ENCODE measurements at places on chromosomes 7 and 10.

- no peak for DNase-seq
Observed at GRCh38 chr10:77195101-77195500, 442.5 kb downstream of the KCNMA1 start.

GRCh38 chr7:103622274-103622673, 176.3 kb upstream of the SLC26A5 start:
- no peak for DNase-seq

GRCh38 chr7:81715984-81716588, 53.8 kb downstream of the HGF start:
- no peak for DNase-seq

DNA sequence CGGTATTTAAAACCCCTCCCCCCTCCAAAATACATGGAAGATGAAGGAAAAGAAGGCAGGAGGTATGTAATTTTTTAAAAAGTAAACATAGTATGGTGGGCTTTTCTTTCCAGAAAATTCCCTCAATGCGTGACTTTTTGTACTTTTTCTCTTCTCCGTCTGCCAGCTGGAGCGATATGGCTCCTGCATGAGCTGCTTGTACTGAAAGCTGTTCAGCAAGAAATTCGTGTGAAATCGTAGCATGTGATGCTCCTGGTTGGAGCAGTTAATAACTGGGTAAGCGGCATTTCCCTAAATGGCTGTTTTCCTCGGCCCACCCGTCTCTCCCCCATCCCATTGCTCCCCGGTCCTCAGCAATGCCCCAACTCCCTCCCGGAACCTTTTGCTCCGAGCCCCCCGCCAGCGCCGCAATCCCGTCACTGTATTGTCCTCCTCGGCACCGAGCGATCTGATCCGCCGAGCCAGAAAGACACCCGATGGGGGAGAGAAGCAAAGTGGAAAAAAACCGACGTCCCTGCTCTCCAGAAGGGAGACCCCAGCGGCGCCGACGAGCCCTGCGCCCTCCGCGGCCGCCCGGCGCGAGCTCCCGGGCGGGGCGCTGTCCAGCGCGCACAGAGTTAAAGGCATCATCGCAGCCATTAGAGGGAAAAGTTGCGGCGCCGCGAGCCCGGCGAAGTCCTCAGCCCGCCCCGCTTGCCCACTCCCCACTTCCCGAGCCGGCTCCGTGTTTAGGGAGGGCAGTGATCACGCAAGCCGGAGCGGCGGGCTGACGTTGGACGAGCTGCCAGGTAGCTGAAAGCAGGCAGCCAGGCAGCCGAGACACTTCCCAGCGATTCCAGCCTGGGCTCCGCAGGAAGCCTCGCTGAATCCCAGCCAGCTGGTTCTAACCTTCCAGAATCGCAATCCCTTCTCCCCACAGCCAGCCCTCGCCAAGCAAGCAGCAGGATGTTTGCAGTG, at the start of gene VSTM2A:
Gene VSTM2A, plus strand, starts transcription at position 707 of the 957 bp plus-strand sequence. CDS start 356 bp downstream, outside the sequence.
- DNase-seq, result no peak

DNA sequence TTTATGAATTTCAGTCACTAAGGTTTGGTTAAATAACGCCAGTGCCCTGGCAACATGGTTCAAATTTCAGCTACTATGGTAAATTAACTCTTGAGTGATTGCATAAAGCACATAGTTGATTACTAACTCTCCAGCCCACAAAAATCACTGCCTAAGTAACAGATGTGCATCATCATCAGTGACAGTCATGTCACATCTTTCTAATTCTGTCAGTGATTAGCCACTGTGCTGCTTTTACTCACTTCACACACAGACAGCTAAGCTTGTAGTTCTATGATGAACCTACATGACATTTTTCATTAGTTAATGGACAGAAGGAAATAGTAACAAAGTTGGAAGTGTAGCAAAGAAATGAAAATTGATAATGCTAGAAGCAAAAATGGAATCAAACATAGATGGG, 108.9 kb downstream of the DNAH11 start:
- no peak for DNase-seq

- DNase-seq, result peak; percentile 24
Observed at GRCh38 chr7:24573554-24574338, 494 bp downstream of the PALS2 start.

DNA sequence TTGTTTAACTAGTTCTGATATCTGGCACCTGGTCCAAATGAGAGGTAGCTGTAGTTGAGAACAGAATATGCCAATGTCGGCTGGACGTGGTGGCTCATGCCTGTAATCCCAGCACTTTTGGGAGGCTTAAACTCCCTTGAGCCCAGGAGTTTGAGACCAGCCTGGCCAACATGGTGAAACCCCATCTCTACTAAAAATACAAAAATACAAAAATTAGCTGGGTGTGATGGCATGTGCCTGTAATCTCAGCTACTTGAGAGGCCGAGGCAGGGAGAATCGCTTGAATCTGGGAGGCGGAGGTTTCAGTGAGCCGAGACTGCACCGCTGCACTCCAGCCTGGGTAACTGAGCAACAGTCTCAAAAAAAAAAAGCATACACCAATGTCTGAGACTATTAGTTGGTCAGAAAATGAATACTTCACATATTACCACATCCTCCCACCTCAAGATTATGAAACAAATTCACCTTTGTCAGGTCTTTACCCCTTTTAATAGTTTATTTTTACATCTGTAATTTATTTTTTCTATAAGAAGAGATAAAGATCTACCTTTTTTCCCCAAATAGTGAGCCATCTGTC, 38.8 kb downstream of the EPC1 start:
- DNase-seq, result no peak

DNA sequence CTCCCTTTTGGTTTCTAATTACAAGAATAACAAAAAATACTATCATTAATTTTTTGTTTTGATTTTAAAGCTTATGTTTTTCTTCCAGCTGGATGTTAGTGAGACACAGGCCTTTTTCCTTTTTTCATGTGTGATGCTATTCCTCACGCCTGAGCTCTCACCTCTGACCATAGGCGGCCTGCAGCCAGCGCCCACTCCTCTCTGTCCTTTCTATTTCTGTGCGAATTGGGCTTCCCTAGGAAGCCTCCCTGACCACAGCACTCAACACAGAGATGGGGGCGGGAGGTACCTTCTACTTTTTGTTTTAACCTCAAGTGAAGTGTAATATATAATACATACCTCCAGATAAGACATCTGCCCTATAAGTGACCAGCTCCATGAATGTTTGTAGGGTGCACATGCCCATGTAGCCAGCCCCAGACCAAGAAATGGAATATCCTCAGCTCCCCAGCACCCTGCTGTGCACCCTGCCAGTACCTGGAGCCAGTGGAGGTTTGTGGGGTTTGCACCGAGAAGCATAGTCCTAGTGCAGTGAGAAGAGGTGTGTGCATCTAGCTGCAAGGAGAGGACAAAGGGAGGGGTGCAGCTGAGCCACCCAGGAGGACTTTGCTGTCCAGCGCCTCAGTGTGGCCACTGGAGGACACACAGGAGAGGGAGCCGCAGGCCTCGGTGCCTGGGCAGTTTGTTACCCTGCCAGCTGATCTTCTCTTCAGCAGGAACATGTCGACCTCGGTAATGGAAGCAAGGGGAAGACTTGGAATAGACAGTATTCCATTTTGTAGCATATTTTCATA, 38.5 kb downstream of the BNIP3 start:
- DNase-seq, result no peak

GRCh38 chr7:24619978-24620377, 46.7 kb downstream of the PALS2 start:
- DNase-seq, result no peak

DNA sequence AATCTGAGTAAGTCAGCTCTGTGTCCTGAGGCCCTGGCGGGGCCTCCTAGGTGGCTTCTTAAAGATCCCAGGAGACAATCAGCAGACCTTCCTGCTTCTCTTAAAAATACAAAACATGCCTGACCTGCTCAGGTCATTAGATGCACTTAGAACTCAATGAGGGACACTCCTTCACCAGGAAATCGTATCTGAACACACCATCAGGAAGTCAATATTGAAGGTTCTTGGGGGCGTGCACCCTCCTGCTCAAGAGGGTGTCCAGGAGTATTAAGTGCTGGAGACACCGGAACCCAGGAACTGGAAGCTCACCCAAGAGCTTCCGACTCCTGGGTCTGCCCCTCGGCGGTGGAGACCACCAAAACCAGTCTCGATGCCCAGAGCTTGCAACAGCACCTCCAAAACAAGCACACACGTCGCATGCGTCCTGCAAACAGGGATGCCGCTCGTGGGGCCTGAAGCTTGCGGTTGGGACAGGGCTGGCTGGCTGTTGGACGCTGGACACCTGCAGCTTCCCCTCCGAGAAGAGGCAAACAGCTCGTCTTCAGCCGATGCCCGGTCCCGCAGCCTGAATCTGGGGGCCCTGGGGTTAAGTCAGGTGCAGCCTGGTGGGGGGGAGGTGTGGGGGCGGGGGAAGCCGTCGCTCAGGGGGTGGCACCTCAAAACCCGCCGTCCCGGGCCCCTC, 803 bp downstream of the RAPGEF5 start:
- no peak for DNase-seq

DNA sequence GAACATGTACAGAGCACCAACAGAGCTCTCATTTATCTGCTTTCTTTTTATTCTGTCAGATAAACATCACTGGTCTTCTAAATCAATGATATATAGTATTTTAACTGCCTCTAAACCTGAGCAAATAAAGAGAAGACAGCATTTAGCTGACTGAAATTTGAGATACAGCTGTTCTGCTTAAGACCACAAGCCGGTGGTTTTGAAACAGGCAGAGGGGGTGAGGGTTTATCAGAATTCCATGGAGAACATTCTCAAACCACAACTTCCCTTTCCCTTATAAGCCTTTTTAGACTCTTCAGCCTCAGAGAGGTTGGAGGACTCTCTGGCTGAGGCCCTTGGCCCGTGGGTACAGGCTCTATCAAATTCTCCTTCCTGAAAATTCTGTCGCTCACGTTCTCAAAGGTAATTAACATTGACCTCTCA, 87.4 kb upstream of the RSU1 start:
- DNase-seq, result no peak

DNA sequence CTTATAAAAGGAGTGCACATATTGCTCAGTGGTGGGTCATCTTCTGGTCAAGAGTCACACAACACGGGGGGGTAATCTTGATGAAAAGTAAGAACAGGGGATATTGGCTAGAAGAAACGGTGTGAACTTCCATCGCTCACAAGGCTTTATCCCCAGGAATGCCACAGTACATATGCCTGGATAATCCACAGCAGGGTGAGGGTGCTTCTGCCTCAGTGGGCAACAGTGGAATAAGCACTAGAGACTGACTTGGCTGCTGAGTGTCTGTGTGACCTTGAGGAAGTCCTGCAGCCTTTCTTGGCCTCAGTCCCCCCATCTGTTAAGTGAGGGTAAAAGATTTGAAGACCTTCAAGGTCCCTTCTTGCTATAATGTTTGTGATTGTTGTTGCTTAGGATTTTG, 44.9 kb upstream of the SHH start:
- DNase-seq, result no peak

DNA sequence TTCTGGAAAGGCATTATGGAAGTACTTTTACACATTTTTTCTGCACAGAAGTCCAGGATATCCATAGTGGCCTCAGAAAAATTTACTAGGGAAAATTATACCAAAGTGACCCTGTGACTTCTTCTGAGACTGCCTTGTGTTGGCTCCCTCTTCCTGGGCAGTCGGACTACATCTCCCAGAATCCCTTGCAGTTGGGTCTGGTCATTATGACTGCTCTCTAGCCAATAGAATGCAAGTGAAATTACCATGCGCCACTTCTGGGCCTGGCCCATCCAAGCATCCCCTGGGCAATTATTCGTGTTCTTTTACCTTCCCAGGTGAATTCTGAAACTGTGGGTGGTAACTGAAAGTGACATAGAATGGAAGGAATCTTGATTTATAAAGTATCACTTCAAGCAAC, 430.9 kb downstream of the ACTR3B start:
- no peak for DNase-seq

DNA sequence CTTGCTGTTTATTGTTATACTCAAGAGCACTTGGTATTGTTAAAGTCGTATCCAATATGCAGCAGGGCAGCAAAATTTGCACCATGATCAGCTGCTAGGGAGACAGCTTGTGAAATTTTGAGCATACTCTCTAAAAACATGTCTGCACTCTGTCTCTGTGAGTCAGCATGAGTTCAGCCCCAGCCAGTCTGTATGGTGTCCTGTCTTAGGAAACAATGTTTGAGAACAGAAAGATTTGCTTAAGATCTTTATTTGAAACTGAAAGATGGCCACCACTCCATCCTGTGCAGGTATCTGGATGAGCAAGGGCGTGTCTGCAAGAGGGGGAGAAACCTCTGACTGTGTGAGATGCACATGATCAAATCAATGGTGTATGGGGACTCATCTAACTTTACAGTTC, 97.1 kb downstream of the GNAI1 start:
- no peak for DNase-seq

DNA sequence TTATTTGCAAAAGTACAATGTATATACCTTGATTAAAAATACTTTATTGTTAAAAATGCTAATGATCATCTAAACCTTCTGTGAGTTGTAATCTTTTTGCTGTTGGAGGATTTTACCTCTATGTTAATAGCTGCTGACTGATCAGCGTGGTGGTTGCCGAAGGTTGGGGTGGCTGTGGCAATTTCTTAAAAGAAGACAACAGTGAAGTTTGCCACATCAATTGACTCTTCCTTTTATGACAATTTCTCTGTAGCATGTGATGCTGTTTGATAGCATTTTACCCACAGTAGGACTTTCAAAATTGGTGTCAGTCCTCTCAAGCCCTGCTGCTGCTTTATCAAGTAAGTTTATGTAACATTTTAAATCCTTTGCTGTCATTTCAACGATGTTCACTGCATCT, 16.9 kb upstream of the ENTPD1 start:
- no peak for DNase-seq

DNA sequence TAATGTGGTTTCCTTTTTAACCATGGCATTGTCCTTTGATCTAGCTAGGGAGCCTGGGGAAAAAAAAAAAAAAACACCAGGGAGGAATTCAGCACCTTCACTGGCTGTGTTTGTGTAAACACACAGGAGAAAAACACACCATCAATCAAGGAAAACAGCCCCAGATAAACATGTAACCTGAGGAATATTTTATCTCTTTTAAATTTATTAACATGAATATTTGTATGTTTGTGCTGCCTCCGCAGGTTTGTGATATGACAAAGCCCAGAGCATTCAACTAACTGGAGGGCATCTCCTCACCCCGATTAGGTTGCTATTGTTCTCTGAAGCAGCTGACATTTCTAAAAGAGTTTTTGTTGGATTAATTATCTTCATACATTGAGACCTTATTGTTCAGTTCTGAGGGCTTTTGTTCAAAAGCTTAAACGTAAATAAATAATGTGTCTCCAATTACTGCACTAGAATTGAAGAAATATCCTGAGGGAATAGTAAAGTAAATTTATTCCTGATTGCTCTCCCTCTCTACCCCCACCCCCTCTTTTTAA, 89.4 kb upstream of the SEMA3E start:
- no peak for DNase-seq

DNA sequence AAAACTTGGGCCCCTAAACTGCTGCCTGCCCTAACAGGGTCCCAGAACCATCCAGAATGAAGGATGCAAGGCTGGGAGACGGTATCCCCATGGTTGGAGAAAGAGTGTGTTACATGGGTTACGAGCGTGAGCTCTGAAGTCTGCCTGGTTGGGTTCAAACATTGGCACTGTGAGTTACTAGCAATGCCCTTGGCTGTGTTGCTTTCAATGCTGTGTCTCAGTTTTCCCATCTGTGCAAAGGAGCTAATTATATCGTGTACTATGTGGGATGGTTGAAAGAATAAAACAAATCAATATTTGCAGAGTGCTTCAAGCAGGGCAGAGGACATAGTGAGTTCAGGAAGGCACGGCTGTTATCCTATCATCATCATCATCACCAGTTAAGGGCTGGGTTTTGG, 114.7 kb downstream of the ZMIZ1 start:
- no peak for DNase-seq

All from activated CD8-positive, alpha-beta memory T cell treated with anti-CD3 and anti-CD28 coated beads for 1 hour (primary cell).